ENCODE measurements at places on chromosomes 11 and 22.

DNA sequence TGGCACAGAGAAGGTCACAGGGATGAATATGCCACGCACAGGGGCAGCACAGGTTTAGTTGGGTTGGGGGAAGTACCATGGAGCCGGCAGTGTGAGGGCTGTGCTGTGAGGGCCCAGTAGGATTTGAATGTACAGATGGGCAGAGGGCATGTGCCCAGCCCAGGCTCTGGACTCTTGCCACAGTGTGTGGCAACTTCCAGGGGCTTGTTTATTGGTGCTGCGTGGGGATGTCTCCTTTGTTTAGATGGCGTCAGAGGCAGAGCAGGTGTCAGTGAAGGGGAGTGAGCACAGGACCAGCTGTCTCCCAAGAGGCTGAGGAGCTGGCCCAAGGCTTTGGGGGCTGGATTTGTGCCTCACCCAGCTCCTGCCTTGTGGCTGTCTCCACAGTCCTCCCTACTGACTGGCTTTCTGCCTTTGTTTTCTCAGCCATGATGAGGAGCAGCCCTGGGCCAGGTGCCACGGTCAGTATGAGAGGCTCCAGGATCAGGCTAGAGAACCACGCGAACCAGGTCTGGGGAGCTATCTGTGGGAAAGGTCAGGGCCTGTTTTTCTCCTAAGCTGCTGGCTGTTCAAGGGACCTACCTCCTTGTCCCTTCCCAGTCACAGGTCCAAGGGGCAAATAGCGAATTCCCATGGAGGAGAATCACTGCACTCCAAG is 21.9 kb downstream of the SUN2 start:
- DNase-seq = no peak

GRCh38 chr11:66315921-66316811 is 678 bp downstream of the CD248 start:
- no peak for DNase-seq

DNA sequence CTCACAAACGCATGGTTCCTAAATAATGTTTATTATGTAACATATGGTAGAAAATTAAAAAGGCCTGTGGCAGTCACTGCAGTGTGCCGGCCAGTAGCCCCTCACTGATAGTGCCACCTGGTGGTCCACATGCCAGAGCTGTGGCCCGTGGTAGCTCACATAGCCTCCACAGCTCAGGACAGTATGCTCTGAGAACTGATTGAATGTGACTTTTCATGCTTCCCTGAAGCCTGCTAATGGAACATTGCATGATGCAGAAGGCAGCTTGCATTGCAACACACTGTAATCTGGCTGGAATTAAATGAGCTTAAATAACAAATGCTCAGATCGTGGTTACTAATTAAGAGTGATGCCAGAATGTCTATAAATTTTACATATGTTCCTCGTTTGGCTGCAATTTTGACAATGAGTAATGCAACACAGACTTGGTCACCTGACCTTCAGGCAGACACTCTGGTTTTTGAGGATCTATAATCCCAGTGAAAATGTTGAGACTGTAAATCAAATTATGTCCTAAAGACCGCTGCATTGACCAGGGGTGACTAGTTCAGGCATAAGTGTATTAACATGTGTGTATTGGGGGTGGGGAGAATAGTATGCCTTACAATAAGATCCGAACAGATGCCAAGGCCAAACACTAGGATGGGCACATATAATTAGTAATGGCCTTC is 566.4 kb downstream of the METTL15 start:
- DNase-seq = peak; percentile 60

GRCh38 chr11:38256436-38256835 is 1658.4 kb upstream of the RAG2 start:
- no peak for DNase-seq

DNA sequence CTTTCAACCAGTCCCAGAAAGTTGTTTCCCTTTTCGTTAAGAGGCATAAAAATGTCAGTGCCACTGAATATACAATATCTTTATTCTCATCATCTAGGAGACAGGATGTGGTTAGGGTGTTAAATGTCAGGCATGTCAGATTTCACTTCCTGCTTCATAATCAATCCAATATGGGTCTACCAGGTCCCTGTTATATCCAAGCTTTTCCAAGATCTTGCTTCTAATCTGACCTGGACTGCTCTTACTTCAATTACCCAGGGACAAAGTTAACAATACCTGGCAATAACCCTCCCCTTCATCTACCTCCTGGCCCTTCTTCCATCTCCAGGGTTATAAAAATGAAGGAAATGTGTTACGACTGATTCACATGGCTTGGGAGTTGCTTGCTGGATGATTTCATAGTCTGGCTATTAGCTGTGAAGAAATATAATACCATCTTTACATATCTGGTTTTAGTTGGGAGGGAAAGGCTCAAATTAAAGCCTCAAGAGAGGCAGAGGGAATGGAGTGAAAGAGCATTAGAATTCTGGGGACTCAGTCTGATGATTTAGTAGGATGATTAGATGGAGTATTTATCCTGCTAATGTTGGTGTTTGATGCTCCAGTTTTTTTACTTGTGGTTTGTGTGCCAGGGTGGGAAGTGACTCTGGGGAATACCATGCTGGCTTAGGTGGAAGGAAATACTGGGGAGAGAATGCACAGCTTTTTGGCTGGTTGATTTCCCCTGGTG is 534.3 kb downstream of the ETS1 start:
- peak; percentile 76 for DNase-seq

DNA sequence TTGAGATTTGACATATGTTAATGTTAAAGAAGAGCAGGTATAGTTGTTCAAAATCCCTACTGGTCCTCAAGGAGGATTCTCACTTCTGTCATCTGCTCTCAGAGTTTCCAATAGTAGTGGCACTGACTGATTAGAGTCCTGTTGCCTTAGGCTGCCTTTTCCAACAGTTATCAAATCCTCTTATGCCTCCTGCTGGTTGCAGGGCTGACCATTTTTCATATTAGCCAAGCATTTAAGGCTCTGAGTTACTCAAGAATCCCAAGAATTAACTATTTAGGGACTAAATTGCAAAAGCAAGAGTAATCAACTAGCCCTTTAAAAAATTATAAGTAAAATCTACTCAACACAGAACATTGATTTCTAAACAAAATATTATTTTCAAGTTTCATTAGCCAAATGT is 212.0 kb upstream of the CHORDC1 start:
- DNase-seq = no peak

- no peak for DNase-seq
These were observed 6.8 kb downstream of the APOL1 start for GRCh38 chr22:36259615-36260300.

DNA sequence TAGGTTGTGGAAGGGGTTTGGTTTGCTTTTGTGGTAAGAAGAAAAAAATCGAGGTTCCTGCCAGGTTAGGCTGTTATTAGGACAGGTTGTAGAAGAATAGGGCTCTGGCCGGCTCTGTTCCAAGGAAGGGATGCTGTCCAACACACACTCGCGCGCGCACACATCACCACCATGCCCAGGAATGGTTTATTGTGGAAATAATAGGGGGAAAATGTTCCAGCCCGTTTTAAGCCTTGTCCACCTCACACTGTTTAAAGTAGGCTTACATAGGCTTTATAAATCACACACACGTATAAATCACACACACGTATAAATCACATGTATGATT is 1.2 kb upstream of the ARHGAP20 start:
- no peak for DNase-seq

DNA sequence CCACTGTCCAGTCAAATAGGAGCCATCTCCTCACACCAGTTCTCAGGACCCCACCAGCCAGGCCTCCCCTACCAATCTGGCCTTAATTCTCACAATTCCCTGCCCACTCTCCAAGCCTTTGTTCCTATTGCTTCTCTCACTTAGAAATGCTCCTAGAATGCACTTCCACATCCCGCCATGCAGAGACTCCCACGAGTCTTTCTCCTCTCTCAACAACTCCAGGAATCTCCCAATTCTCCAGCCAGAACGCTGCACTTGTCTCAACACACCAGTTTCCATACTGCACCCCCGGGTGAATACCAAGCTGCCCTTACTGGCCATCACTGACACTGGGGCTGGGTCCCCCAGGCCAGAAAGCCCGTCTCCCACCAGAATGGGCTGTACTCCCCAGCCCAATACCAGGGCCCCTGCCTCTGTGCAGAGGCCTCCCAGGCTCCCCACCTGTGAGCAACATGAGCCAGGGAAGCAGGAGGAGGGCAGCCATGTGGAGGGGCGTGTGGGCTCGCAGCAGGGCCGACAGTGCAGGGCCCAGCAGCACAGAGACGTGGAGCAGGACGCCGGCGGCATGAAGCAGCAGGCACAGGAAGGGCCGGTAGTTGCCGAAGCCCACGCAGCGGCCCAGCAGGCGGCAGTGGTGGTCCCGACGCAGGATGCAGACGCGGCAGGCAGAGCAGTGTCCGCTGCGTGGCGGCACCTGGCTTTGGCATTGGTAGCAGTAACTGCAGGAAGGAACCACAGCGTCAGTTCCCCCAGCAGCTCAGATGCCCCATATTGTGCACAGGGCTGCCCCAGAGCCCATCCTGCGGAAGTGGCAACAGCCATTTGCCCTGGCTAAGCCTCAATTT is 2.4 kb downstream of the ZDHHC24 start:
- no peak for DNase-seq

DNA sequence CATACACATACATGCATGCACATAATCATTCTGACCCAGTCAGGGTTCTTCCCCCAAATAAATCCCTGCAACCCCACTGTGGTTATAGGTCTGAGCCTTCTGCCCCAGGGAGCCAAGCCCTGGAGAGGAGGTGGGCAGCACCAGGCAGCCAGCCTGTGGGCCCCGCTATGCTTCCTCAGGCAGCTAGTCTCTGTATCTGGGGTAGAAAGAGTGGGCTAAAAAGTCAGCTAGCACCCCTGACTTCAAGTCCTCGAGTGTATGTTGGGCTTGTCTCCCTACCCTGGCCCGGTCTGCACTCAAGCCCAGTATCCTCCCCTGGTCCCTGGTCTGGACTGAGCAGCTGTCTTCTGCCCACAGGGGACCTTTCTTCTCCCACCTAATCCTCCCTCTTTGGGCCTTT is 28.0 kb downstream of the KCNQ1OT1 start:
- no peak for DNase-seq

GRCh38 chr22:34068001-34068400 is 147.7 kb upstream of the LARGE1 start:
- no peak for DNase-seq

DNA sequence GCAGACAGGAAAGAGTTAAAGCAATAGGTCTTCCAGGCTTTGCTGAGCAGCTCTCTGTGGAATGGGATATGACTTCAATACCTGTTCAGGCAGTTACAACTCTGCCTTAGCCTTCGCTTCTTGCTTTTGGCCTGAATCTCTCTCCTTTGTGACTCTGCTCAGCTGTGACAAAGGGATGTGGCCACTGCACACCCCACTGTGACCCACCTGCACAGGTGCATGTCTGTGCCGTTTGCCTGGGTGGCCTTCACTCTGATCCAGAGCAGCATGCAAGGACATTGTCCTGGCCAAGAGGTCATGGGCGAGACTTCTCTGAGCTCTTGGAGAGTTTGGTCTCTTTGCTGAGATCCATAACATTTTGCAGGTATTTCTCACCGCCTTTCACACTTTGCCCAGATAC is 891.3 kb downstream of the BRD1 start:
- DNase-seq = no peak

- DNase-seq = no peak
These were observed 546.3 kb downstream of the RAB38 start for GRCh38 chr11:87628957-87629356.
